NCI-H2227 treated with DMSO at 0.1 percent for 48 hours (cell line): ENCODE measurements at places on chromosomes 12 and 14.

GRCh38 chr12:112537710-112538396 is 119.1 kb downstream of the PTPN11 start:
- no peak for DNase-seq

DNA sequence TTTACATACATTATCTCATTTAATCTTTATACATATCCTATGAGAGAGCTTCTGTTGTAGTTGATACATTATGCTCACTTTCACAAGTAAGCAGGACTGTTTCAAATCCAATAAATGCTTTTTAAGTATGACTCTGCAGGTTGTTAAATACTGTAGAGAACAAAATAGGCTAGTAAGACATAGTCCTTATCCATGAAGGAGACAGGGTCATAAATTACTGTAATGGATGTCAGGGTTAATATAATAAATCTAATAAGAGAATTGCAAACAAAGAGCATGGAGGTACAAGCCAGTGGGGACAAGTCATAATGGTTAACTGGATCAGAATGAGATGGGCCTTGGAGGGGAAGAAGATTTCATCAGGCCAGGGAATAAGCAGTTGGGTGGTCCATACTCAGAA is 303.8 kb upstream of the RGS6 start:
- no peak for DNase-seq

DNA sequence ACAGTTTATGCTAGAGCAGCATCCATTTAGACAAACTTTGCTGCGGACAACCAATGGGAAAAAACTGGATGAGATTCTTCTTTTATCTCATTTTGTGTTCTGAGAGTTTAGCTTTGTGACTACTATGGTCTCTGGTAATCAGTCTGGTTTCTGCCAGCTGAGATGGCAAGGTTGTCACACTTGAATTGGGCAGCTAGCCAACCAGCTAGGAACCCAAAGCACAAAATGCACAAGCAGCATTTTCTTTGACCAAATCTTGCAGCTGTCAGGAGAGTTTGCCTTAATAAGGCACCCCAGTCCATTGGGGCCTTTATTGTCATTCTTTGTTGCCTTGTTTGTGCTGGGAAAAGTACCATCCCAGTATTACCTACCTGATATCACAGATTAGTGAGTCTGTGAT is 34.0 kb upstream of the ETV6 start:
- no peak for DNase-seq

GRCh38 chr12:62766496-62766895 is 168.5 kb downstream of the PPM1H start:
- DNase-seq: no peak

GRCh38 chr14:102857444-102857843 is 65.0 kb upstream of the AMN start:
- no peak for DNase-seq

DNA sequence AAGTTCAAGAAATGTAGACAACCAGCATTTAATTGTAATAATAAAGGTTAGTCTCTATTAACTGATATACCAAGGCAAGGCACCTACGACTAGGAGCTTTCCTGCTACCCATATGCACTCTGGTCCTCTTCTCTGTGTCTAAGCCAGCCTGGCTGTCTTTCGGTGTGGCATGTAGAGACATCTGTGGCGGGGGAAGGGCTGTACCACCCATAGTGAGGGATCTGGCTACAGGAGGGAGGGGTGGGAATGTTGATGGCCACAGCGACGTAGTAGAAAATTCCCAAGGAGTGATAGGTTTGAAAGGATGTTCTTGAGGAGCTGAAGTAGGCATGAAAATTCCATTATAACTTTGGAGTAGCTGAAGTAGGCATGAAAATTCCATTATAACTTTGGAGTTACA is 344.2 kb downstream of the ATP23 start:
- no peak for DNase-seq

DNA sequence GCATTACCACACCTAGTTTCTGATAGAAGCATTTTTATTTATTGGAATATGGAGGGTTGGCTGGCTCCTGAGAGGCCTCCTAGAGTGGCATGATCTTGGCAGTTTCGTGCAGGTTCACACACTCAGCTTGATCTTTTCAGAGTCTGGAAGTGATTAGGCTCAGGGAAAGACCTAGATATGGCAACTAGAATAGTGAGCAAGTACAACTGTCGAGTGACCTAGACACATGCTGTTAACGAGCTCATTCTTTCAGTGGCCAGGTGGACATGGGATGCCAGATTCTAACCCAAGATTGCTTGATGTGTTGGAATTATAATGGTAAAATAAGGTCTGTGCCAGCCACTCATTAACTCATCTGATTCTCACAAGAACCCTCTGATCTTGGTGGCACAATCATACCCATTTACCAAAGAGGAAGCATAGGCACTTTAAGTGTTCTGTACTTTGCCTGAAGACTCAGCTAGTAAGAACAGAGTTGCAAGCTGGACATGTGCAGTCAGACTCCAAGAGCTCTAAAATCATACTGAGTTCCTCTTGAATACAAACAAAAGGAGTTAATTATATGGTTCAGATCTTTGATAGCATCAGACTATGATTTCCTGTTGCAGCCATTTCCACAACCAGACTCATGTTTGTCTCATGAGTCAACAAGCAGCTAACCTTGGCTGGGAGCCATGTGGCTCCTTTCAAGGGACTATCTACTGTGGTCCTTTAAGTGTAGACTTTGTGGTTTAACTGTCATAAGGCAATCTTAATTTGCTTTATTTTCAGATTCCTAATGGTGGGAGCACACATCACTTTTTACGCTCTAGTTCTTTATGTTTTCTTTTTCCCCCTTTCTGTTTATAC is 144.2 kb downstream of the PLEKHA5 start:
- peak; percentile 82 for DNase-seq

DNA sequence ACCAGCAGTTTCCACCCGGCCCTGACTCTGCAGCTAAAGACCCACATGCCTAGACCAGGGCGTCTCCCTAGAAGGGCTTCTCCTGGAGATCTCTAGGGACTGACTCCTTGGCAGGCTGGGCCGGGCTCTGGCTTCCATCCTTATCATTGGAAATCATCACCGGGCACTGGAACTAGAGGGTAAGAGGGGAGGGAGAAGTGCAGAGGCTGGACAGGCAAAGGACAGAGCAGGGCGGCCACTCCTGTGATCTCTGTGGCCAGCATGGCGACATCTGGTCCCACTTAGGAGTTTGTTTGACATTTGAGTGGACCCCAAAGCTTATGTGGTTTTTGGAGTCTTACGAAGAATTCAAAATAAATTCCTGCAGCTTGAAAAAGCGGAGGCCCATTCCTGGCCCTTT is 7.1 kb downstream of the LTBP2 start:
- DNase-seq: no peak

DNA sequence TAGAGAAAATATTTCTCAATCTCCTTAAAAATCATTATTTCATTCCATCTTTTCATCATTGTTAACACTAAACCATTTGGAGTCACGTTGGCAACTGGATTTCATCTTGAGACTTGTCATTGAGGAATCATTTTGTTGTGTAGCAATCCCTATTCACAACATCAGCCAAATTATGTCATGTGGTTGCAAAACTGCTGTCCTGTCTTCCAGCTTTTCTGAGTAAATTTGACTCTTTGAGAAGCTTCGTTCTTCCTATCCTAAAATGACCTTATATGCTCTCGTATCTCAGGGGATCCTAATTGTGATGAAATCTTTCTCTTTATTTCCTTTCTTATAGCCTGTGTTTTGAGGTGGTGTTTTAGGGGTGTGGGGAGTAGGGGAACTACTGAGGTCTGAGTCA is 30.6 kb upstream of the KICS2 start:
- no peak for DNase-seq

GRCh38 chr12:53538209-53538689 is 31.0 kb upstream of the NPFF start:
- DNase-seq: peak; percentile 23

DNA sequence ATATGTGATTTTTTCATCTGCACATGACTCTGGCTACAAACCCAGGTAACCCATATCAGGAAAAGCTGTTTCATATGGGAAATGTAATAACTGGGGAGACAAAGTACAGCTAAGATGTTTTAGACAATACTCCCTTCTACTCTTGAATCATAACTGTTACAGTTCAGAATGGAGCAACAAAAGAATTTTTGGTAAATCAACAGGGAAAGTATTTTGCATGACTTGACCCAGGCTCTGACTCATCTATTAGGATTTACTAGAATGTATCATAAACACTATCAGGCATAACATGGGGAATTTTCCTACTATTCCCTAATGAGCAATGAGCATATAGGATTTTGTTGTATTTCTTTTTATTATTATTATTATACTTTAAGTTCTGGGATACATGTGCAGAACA is 553.0 kb downstream of the SLC16A7 start:
- no peak for DNase-seq

GRCh38 chr12:95411466-95411865 is 62.5 kb upstream of the METAP2 start:
- DNase-seq: no peak

DNA sequence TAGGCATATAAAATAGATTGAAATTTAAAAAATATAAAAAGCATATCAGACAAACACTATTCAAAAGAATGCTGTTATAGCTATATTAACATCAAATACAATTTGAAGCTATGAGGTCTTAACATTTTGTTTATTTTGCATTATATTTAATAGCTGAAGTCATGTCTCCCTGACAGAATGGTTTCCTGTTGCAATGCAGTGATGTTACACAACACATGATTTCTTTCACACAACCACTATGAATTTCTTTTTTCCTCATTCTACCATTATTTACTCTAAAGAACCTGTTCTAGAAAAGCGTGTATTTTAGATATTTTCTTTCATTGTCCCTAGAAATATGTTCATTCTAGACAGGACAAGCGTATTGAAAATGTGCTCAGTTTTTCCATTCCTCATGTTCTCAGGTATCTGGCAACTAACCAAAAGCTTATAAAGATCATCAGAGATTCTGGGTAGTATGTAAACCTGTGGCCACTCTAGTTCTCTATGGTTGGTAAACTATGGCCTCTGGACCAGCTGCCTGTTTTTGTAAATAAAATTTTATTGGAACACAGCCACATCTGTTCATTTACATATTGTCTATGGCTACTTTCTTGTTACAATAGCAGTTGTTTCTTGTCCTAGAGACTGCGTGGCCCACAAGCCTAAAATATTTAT is 183.8 kb downstream of the FOXA1 start:
- DNase-seq: no peak

- DNase-seq: no peak
These were observed 22.6 kb upstream of the PKP2 start for GRCh38 chr12:32918890-32919801.

GRCh38 chr14:101732118-101732517 is 29.4 kb upstream of the PPP2R5C start:
- no peak for DNase-seq

DNA sequence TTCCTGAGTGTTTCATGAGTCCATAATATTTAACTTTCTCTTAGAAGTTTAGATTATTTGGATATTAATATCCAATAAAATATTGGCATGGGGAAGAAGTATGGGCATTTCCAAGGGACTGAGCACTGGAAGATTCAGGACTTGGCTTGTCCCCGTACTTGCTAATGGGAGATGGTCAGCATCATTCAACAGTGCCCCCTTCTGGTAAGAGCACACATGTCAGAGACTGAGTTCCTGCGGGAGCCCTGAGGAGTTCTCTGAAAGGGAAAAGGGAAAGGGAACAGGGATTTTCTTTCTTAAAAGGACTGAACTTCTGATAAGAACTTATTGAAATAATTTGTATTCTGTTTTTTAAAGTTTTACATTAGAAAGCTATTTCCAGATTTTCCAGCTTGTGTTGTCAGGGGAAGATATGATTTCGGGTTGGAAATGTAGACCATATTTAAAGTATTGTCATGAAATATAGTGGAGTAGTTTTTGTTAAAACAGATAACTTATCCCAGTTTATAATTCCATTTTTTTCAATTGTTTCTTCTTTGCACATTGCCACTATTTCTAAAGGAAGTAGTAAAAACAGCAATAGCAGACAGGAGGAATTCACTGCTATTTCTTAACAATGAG is 59.8 kb upstream of the C12orf71 start:
- peak; percentile 58 for DNase-seq

GRCh38 chr12:24730489-24730896 is 218.4 kb downstream of the BCAT1 start:
- no peak for DNase-seq

- no peak for DNase-seq
These were observed 291.3 kb downstream of the RPAP3 start for GRCh38 chr12:47414511-47414910.

DNA sequence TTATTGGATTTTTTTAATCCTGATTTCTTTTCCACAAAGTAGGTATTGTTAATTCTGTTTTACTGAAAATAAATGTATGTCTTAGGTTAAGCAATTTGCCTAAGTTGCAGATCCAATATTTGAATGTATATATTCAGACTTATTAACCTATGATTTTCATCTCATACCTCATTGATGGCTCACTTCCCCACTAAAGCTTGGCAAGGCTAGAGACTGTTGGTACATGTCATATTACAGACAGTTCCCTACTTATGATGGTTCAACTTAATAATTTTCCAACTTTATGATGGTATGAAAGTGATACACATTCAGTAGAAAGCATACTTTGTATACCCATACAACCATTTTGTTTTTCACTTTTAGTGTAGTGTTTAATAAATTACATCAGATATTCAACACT is 33.2 kb upstream of the KCNH3 start:
- no peak for DNase-seq

DNA sequence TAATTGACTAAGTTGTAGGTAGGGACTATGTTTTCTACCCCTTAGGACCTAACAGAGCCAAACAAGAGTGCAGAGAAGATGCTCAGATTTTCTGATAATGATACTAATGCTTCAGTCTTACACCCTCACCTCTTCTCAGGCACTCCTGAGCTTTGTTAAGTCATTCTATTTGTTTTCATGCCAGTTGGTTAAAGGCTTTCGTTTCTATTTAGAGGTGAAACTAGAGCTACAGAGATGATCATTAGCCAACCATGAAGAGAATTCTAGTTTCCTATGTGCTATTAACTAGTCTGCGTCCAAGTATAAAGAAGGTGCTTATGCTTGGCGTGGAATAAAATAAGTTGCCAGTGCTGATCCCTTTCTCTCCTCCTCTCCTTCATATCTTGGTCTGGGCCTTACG is 34.6 kb upstream of the PYGL start:
- DNase-seq: no peak

DNA sequence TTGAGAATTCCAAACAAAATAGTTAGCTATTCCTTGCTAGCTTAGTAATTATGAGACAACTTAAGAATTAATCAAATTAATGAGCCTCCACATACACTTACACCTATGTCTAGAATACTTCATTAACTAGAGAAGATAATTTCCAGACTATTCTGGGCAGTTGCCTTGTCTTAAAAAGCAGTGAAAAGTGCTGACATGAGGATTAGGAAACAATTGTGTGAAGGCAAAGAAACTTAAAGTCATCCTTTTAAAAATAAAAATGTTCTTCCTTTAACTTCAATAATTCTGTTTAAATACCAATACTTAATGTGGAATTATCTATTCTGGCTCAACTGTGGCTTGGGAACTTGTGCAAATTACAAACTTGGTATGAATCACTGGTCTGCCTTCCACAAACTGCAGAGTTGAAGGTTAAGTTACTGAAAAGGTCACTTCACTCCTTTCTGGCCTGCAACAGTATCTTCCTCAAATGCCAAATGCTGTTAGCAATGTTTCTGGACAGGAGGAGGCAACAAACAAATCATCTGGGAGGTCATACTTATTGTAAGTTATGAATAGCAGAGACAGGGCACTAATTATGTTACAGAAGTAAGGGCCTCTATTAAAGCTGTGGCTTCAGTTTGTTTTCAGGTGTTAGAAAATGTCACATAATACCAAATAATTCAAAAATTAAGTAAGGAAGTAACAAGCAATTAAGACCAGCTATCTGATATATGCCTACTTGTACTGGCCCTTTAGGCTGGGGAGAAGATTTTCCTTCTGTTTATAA is 19.2 kb downstream of the PPTC7 start:
- DNase-seq: no peak

GRCh38 chr12:53803703-53804102 is 51.9 kb upstream of the CISTR start:
- no peak for DNase-seq
